ENCODE measurements at places on chromosomes 16 and 17.

DNA sequence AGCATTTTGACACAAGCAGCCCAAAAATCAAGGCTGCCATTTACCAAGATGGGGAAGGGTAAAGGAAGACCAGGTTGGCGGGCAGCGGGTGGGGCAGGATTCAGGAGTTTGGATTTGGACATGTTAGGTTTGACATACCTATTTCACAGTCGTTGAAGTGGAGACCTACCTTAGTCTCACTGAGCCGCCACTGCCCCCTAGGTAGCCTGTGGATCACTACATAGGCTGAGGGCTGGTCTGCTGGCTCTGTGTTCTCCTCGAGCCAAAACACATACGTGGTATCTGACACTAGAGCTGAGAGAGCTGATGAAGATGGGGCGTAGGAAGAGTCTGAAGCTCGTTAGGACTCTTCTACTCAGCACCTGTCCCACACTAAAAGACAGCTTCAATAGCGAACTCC, 115.1 kb downstream of the HIC1 start:
- DNase-seq = no peak

DNA sequence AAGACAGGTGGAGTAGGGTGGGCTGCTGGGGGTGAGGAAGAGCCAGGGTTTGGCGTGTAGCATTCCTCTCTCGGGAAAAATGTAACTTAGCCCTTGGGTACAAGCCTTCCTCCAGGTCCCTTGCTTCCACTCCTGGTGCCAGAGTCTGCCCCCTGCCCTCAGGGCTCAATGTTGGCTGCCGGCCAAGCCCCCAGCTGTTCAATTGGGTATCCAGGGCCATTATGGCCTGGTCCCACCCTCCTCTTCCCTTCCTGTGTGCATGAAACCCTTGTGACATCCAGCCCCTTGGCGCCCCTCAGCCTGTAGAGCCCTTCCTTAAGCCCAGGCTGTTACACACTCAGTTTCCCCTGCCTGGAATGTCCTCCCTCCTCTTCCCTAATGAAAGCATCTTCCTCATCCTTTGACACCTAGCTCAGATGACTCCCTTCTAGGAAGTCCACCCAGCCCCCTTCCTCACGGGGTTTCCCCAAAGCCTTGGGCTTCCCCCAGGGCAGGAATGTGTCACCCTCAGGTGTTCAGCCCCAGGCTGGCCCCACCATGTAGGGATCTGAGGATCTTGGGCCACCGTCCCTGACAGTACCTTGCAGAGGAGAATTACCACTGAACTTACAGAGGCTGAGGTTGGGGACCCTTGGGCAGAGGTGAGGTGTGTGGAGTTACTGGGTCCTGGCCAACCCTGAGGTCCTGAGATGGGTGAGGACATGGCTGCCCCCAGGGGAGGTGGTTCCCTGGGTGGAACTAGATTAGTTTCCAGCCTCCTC, 30.0 kb downstream of the B9D1 start:
- no peak for DNase-seq

DNA sequence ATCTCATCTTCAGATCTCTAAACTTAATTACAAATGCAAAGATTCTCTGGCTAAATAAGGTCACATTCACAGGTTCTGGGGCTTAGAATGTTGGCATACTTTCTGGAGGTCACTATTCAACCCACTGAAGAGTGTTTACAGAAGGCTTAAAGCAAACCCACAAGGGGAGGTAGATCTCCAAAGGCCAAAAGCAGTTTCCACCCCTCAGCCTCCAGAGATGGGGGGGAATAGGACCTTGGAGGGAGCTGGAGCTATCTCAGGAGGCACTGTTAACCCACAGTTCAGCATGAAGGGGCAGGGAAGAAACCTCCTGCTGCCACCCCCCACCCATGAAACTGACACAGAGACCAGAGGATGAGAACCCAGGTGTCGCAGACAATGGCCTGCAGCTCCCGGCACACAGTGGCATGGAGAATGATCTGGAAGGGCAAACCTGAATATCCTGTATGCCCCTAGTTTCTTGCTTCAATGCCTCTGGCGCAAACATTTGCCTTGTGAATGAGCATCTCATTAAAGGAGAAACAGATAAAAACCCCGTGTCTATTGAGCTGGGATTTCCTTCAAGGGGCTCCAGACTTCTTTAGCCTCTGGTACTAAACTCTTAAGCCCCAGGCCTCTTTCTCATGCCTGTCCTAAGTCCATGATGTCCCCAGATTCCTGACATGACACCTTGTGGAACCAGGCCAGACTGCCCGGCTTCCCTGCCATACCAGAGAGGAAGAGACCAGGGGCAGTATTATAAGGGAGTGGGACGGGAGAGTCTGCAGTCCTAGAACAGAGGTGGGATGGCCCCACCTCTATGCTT, 103.1 kb upstream of the CDH5 start:
- no peak for DNase-seq

DNA sequence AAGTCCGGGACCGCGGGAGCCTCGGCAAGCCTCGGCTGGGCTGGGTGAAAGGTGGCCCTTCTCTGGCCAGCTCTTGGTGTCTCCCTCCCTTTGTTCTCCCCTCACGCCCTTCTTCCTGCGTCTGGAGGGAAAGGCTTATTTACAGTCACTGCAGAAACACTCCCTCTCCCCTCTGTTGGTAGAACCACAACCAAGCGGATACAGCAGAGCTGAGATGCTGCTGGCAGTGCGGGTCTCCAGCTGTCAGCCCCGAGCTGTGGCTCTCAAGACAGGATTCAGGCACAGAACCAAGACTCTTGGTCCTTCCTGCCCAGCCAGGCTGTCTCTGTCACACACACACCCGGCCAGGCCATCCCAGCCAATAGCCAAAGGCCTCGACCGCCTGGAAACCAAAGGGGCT, 133.3 kb downstream of the ENGASE start:
- no peak for DNase-seq

DNA sequence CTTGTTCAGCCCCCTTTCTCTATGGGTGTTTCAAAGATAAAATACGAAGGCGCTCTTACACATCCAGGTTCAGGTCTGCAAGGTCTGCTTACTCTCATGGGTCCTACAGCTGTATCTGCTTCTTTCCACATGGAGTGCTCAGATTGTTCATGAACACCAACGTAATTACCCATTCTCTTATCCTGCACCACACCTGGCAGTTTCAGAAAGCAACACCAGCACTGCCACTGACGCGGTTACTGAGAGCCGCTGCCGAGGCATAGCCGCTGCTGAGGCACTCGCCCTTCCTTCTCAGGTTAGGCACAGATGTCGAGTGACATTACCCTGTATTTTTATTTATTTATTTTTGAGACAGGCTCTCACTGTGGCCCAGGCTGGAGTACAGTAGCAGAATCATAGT, 147.1 kb downstream of the RPTOR start:
- DNase-seq = no peak

DNA sequence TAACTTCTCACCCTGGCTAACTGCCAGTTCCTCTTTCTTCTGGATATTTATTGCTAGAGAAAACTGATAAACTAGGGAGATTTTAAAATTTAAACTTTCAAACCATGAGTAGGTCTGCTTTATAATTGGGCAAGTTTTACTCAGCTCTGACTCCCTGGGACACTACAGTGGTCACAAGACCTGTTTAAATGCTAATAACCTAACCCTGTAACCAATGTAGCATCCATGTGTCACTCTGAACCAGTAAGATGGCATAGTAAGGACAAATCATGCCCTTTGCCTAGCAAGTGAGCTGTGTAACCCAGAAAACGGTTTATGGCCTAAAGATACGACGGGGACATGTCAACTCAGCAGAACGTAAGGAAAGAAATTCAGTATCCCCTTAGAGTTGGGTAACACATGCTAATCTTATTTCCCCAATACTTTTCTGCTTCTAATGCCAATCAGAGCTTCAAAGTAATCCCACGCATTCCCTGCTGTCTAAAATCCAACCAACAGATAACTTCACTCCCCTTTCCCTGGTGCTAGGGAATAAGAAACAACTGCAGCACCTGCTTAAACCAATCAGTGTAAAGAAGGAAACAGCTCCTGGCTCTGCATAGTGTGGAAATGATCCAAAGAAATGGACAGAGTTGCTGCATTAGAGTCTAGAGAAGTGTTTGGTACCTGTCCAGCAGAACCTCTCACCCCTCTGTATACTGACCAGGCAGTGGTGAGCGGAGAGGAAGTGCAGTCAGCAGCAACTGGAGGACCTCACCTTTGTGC, 85.7 kb downstream of the NCOR1 start:
- DNase-seq = no peak

DNA sequence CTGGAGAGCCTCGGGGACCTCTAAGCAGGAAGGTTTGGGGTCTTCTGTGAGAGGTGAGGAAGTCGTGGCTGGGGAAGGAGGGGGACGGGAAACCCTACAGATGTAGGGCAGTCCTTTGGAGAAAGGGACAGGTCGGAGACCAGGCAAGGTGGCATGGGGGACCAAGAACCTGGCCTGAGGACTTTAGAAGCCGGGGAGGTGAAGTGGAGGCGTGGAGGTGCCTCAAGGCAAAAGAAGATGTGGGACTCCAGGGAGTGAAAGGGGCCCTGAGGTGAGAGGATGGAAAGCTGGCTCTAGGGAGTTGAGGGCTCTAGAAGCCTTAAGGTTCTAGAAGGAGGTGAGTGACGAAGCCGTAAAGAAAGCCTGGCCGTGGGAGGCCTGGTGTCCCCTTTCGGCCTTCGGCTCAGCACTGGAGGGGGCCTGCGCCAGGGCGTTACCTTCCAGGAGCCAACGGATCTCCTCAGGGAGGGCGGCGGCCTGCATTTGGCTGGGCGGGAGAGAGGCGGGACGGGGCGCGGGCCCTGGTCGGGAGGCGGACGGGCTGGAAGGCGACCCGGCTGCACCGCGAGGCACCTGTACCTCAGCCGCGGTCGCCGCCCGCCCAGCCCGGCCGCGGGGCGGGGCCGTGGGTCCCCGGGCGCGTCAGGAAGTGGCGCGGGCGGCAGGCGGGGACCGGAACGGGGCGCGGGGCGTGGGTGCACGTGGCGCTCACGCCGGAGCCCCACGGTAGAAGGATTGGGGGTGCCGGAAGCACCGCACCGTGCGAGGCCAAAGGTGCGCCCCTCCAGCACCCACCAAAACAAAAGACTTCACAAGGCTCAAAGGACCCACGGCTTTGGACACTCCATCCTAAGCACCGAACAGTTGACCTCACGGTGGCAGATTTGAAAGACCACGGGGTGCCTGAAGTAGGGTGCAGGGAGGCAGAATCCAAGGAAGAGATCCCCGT, at the start of gene SKAP1:
Gene SKAP1, minus strand, starts transcription at position 577 of the 949 bp plus-strand sequence.
- no peak for DNase-seq

DNA sequence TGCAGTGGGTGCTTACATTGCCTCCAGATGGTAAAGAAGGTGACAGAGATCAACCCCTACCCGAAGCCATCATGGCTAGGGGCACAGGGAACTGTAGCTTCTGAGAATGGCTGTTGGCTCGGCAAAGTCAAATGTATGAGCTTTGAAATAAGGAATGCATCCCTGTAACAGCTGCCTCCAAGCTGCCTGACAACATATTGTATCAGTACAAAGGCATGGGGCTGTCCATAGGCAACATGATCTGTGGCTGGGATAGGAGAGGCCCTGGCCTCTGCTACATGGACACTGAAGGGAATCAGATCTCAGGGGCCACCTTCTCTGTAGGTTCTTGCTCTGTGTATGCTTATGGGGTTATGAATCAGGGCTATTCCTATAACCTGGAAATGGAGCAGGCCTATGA, 119.2 kb upstream of the NETO2 start:
- DNase-seq = no peak

- DNase-seq = no peak
Observed at GRCh38 chr16:1309888-1310831, 724 bp downstream of the UBE2I start.

DNA sequence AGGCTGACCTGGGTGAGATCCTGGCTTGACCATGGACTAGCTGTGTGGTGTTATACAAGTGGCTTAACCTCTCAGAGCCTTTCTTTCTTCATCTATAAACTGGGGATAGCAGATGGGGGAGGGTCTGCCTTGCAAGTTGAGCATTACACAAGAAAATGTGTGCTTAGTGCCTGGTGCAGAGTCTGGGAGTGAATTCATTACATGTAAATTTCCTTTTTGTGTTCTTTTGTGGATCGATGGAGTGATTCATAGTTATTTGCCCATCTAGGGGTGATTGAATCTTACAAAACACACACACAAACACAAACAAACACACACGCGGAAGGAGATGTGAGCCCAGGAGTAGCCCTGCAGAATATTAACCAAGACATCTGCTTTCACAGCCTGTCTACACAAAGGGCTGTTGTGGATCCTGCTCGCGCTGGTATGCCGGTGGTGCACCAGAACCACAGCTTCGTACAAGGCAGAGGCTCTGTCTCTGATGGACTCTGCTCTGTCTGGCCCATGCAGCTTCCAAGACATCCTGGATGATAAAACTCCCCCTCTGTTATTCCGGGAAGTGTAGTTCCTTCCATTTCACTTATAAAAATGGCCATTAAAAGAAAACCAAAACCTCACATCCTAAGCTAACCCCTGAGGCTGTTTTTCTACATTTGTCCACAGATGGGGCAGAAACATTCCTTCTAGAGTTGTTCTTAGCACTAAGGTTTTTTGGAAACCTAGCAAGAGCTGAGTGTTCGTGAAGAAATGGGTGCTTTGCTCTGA, 86.1 kb downstream of the UTP18 start:
- no peak for DNase-seq

GRCh38 chr17:8126491-8127066, 2.7 kb upstream of the HES7 start:
- no peak for DNase-seq

DNA sequence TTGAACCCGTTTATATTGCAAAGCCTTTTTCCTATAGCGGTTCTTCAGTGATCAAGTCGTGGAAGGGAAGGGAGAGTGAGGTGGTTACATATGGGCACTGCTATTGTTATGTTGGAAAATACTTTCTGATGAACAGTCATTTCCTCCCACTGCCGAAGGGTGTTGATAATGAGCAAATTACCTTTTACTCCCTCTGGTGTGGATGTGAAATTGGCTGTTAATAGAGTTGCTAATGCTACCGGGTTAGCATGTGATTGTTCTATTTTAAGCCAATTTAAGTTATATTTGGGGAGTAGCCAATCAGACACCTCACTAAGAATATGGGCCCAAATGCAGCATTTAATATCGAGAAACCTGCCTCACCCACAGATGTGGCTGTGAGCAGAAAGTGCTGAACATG, 15.6 kb upstream of the PMFBP1 start:
- DNase-seq = no peak

GRCh38 chr16:65121870-65122723, at the start of gene CDH11:
TSS of gene CDH11 (minus strand) at chr16:65122063. CDS start at chr16:65004869, 117,194 bp downstream.
- no peak for DNase-seq

DNA sequence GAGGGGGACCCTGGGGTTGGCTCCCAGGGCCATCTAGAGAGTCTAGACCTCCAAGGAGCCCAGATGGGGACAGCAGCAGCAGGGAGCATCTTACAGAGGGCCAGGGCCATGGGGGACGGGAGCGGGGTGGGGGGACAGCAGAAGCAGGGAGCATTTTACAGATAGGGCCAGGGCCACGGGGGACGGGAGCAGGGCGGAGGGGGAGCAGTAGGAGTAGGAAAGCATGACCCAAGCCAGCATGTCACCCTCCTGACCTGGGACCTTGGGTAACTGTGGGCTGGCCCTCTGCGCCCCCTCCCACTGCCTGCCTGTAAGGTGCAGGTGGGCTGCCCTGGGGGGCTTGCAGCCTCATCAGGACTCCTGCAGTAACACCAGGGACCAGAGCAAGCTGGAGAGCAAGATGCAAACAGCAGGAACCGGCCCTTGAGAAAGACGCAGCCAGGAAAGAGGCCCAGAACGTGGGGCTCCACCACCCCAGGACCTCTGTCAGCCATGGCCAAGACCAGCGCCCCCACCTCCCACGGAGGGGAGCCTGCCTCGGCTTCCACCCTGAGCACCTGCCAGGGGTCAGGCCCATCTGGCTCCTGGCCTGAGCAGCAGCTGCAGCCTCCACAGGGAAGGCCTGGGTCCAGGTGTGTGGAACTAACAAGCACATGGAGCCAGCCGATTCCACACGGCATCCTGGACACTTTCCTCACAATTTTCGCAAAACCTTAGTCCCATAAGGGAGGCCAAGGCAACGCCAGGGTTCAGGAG, 2.4 kb downstream of the ZNF598 start:
- no peak for DNase-seq

Data from NCI-H1092 (cell line).